ENCODE measurements at places on chromosomes 5 and 9.

GRCh38 chr5:34653708-34654107 lies 2.4 kb upstream of the RAI14 start:
- no peak for DNase-seq

DNA sequence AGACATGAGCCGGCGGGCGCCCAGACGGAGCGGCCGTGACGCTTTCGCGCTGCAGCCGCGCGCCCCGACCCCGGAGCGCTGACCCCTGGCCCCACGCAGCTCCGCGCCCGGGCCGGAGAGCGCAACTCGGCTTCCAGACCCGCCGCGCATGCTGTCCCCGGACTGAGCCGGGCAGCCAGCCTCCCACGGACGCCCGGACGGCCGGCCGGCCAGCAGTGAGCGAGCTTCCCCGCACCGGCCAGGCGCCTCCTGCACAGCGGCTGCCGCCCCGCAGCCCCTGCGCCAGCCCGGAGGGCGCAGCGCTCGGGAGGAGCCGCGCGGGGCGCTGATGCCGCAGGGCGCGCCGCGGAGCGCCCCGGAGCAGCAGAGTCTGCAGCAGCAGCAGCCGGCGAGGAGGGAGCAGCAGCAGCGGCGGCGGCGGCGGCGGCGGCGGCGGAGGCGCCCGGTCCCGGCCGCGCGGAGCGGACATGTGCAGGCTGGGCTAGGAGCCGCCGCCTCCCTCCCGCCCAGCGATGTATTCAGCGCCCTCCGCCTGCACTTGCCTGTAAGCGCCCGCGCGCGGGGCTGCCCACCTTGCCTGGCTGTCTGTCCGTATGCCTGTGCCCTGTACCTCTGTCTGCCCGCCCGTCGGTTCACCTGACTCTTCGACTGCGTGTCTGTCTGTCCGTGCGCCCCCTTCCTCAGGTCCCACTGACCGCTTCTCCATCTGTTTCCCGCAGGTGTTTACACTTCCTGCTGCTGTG lies 412 bp downstream of the FGF18 start:
- peak; percentile 59 for DNase-seq

DNA sequence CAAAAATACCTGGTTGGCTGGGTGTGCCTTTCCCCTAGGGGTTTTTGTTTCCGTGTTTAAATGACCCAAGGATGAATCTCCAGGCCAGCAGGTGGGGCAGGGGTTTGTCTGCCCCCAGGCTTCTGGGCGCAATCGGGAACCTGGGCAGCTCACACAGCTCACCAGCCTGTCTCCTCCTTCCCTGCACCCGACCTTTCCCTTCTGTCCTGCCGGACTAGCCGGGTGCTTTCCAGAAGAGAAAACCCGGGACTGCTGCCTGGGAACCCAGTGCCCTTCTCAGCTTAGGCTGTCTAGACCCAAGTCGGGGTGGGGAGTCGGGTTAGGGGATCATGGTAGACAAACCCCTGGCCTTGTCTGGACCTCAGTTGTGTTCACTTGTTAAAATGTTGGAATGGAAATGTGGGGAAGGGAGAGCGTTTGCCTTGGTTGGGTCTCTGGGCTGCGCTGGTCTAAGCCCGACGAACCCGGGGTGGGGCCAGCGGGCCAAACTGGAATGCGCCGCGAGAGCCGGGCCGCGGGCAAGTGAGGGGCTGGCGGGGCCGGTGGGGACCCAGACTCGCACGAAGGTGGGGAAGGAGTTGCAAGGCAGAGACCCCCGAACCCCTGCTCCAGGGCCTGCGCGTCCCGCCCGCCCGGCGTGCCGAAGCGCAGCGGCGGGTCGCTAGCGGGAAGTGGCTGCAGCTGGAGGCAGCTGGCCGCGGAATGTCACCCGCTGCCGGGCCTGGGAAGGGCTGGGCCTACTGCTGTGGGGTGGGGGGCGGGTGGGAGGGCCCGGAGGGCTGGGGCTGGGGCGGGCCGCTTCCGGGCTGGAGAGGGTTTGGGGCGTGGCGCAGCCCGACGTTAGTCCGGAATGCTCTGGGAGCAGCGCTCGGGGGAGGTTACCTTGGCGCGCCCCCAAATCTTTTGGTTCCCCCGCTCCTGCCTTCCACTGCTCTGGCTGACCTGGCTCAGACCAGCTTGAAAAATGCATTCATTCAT lies 84.6 kb downstream of the DAB2IP start:
- no peak for DNase-seq

DNA sequence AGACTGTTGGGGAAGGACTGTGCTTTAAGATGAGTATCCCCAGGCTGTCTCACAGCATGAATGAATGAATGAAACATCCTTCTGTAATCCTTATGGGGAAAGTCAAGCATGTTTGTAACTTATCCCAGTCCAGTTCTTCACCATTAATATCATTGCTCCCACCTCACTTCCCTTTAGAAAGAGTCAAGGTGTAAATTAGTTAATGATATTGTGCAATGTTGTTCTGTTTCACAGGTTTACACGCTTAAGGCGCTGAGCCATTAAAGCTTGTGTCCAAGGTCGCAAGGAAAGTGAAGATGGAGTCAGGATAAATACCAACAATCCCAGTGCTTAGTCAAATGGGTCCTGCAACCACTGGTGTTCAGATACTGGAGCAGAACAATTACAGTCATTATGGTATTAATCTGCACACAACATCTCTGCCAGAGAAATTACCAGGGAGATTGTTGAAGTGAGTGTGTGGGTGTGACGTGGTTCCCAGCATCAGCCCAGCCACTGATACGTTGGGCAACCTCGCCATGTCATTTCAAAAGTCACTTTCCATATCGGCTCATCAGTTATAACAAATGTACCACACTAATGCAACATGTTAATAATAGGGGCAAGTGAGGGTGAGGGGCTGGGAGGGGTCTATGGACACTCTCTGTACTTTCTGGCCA lies 1.5 kb upstream of the MYO10 start:
- DNase-seq: no peak

DNA sequence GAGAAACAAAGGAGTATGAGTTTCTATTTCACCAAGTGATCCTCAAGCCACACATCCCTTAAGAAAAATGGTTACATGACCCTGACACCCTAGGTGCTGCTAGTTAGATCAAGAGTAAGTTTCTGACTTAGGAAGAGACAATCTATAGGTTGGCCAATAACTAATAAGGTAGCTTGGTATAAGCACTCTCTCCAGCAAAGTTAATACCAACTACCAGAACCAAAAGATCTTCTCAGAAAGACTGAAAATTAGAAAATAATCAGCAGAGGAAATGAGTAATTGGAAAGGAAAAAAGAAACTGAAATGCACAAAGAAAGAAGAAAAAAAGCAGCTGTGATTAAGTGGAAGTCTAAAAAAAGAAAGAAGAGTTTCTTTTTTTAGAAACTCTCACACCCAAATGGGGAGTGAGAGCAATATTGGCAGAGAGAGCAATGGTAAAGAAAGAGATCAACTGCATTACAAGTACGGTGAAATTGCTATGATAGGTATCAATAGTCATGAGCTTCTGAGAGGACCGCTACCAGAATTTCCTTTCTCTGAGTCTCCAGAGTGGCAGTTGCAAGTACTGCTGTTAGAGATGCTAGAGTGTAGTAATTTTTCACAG lies 195.5 kb downstream of the TMEM167A start:
- no peak for DNase-seq

DNA sequence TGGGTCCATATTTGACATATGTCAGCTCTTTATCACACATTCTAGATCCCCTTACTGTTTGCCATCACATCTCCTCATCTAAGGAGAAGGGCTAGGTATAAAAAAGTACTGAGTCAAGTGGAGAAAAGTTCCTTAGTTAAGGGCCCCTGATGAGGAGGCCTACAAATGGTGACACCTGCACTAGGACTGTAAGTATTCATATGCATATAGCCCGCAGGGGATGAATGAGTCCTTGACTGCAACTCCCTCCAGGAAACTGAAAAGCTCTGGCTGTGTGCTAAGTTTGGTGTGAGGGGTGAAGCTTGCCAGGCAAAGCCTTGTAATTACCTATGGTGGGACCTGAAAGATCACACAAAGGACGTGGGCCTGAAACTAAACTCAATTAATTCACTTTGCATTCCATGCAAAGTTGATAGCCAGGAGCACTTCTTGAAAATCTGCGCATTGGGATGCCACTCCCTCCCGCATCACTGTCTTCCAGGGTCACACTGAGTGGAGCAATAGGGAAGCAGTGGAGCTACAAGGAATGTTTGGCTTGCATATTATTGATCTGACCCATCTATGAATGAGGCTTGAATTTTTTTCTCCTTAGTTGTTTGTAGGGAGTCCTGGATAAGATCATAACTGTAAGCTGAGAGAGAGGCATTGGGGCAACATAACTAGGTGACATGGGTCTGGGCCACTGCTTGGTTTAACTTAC lies 11.9 kb upstream of the EQTN start:
- no peak for DNase-seq

GRCh38 chr5:76245590-76245989 lies 157.5 kb upstream of the IQGAP2 start:
- DNase-seq: no peak

- DNase-seq: no peak
Measured at GRCh38 chr9:84059936-84060335, 79.3 kb downstream of the RMI1 start.

GRCh38 chr5:88370824-88371223 lies 102.2 kb upstream of the TMEM161B start:
- no peak for DNase-seq

DNA sequence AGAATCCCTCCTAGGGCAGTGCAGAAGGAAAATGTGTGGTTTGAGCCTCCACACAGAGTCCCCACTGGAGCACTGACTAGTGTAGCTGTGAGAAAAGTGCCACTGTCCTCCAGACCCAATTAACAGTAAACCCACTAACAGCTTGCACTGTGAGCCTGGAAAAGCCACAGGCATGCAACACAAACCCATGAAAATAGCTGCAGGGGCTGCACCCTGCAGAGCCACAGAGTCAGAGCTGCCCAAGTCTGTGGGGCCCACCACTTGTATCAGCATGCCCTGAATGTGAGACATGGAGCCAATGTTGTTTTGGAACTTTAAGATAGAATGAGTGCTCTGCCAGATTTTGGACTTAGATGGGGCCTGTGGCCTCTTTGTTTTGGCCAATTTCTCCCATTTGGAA lies 119.8 kb upstream of the CDH9 start:
- DNase-seq: no peak

- DNase-seq: no peak
Measured at GRCh38 chr5:124398460-124398859, 348.0 kb downstream of the ZNF608 start.

- no peak for DNase-seq
Measured at GRCh38 chr5:101103874-101104273, 200.8 kb upstream of the ST8SIA4 start.

Data from GM12891 (cell line).